Thyroid gland (tissue), 4 donors: ENCODE measurements at places on chromosomes 4 and X. TPM values are rescaled to one million over a fixed set of nuclear protein-coding genes. Genes with fewer than 3 reads are reported as not detected.

DNA sequence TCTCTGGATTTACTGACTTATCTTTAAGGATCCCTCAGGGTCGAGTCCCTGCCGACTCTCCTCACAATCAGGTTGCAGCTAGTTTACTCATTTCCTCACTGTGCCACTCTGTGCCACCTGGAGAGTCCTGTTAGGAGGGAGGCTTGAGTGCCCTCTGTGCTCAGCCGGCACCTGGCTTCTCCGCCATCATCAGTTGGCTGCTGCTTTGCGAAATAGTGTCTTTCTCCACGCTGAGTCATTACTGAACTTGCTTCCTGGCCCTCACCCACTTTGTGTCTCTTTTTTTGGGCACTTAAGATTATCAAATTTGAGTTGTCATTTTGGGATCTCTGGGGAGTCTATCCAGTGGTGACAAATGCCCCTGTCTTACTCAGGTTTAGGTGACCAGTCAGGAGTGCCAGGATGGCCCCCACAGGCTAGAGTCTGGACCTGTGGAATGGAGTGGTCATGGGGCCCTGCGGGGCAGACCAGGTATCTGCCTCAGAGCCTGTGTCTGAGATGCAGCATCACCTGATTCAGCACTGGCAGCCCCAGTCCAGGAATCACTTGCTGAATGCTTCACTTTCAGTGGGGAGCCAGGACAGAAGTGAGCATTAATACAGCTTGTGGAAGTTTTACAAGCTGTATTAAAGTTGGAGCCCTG is 37.7 kb downstream of the JADE1 start:
- H3K4me1 ChIP-seq, result peaks cover 32% of the 10 kb centered on the region
- no peaks in the 10 kb centered on the region for H3K27me3 ChIP-seq
- H3K4me3 ChIP-seq, result no peak overlapping the region
- H3K27ac ChIP-seq, result peak overlapping the region; percentile 89
- DNase-seq, result no peak

- H3K4me3 ChIP-seq, result no peak overlapping the region
- H3K4me1 ChIP-seq, result no peaks in the 10 kb centered on the region
- no peak for DNase-seq
- no peaks in the 10 kb centered on the region for H3K36me3 ChIP-seq
Observed at GRCh38 chr4:32136081-32136787, 1416.1 kb downstream of the PCDH7 start.

DNA sequence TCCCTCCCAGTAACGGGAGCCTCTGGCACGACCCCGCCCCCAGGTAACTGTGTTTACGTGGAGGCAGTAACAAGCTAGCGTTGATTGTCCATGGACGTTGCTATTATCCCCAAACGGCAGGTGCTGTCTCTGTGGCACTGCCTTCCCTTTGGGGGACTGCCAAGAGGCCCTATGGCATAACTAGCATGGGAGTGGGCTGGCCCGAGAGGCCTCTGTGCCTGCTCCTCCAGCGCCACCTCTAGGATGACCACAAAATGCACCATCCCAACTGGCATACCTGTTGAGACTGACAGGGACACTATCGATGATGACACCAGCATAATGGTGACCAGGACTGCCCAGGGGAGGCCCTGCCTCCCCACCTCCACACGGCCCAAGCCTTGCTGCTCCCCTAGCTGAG is 1.5 kb downstream of the SRPK3 start:
- no peak overlapping the region for H3K4me3 ChIP-seq
- no peaks in the 10 kb centered on the region for H3K4me1 ChIP-seq
- H3K36me3 ChIP-seq, result no peaks in the 10 kb centered on the region

- H3K27me3 ChIP-seq, result no peaks in the 10 kb centered on the region
- DNase-seq, result no peak
- no peaks in the 10 kb centered on the region for H3K36me3 ChIP-seq
- no peak overlapping the region for H3K4me3 ChIP-seq
Observed at GRCh38 chrX:96619588-96619987, 65.1 kb upstream of the DIAPH2 start.

GRCh38 chr4:36854554-36854953 is 390.0 kb upstream of the NWD2 start:
- no peaks in the 10 kb centered on the region for H3K4me1 ChIP-seq
- no peak overlapping the region for H3K4me3 ChIP-seq
- H3K36me3 ChIP-seq, result no peaks in the 10 kb centered on the region
- no peaks in the 10 kb centered on the region for H3K27me3 ChIP-seq
- no peak for DNase-seq

DNA sequence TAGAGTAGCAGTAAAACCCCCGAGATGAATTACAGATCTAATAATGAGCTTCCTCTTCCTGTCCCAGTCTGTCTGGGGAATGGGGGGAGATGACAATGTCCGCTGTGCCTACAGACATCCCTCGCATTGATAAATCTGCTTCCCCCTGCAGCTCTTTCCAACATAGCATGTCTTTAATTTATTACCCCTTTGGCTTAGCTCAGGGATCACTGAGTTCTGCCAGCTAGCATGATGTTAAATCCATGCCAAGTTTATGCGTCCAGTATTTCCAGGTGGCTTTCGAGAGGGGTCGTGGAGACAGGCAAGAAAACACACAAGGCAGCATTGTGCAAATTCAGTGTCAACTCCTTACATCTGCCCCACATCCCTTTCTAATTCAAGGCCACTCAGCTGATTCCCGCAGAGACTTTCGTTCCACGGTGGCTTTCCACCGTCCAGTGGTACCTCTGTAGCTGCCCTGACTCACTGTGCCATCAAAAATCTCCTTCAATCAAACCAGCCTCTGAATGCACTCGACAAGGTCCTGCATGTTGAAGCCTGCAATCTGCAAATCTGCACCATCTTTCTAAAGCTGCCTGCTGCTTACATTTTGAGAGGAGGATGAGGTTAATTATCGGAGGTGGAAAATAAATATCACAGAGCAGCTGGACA is 75.1 kb downstream of the MXRA5 start:
- no peaks in the 10 kb centered on the region for H3K27me3 ChIP-seq
- no peaks in the 10 kb centered on the region for H3K36me3 ChIP-seq
- no peak overlapping the region for H3K4me3 ChIP-seq
- H3K4me1 ChIP-seq, result no peaks in the 10 kb centered on the region
- DNase-seq, result no peak
- no peak overlapping the region for H3K27ac ChIP-seq

GRCh38 chr4:127965803-127966175 is 583 bp downstream of the ABHD18 start:
- peaks cover 5% of the 10 kb centered on the region for H3K4me1 ChIP-seq
- H3K4me3 ChIP-seq, result peak overlapping the region; percentile 72
- DNase-seq, result peak; percentile 78
- no peaks in the 10 kb centered on the region for H3K27me3 ChIP-seq

GRCh38 chrX:29419774-29420553 is 795.4 kb upstream of the MAGEB2 start:
- no peak overlapping the region for H3K4me3 ChIP-seq
- H3K36me3 ChIP-seq, result no peaks in the 10 kb centered on the region
- no peak overlapping the region for H3K27ac ChIP-seq
- H3K27me3 ChIP-seq, result no peaks in the 10 kb centered on the region
- no peaks in the 10 kb centered on the region for H3K4me1 ChIP-seq
- DNase-seq, result no peak

GRCh38 chrX:129961180-129962083 is 21.0 kb upstream of the BCORL1 start:
- peak overlapping the region; percentile 36 for H3K27ac ChIP-seq
- H3K4me3 ChIP-seq, result no peak overlapping the region
- no peaks in the 10 kb centered on the region for H3K27me3 ChIP-seq

DNA sequence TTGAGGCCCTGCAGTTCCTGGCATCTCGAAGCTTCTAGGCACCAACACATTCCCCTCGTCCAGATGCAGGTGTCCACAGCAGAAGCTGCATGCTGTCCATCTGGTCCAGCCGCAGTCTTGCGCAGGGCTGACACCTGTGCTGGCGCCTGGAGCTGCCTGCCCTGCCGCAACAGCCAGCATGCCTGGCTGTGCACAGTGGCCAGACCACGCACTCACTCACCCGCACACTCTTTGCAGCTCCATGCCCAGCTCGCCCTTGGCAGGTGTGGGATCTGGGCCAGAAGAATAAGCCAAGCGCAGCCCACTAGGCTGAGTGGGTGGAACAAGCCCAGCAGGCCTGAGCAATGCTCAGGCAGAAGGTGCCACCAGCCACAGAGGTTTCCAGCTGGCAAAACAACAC is 125.6 kb downstream of the PARM1 start:
- H3K27me3 ChIP-seq, result no peaks in the 10 kb centered on the region
- no peak overlapping the region for H3K4me3 ChIP-seq
- H3K4me1 ChIP-seq, result no peaks in the 10 kb centered on the region
- no peak overlapping the region for H3K27ac ChIP-seq
- no peaks in the 10 kb centered on the region for H3K36me3 ChIP-seq
- peak; percentile 75 for DNase-seq

Gene OPHN1
- 10.6 TPM for total RNA-seq

Gene HAND2
- total RNA-seq, result 2.0 TPM

Gene OTUD5
- 48.4 TPM for total RNA-seq
